ENCODE measurements at places on chromosomes 6 and 20. TPM values are rescaled to one million over a fixed set of nuclear protein-coding genes. Genes with fewer than 3 reads are reported as not detected.

GRCh38 chr6:141463237-141463977 lies 669.3 kb upstream of the GJE1 start:
- peak; percentile 18 for DNase-seq

DNA sequence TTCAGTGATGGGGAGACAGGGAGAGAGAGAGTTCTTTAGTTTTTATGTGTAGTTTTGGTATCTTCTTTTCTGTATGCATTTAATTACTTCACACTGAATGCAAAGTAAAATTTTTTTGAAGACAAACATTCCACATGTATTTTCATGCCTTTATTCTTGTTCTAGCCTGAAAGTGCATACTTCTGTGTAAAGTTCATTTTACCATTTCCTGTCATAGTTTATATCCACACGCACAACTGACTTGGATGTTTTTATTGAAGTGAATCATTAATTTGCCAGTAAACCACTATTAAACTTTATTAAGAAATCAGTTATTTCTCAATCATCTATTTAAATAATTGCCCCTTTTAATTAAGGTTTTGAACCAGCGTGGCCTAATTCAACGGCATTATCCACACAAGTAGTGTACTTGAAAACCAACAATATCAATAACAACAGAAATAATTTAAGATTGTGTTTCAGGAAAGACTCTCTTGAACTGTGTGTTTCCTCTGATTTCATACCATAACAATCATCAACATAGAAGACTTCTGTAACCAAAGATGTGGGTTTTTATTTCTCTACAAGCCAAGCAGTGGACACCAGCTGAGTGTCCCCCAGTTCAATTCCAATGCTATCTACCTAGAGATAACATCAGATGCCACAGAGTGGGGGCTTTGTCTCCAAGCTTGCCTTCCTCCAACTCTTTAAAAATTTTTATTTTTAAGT lies 512.7 kb upstream of the JAG1 start:
- DNase-seq: no peak

DNA sequence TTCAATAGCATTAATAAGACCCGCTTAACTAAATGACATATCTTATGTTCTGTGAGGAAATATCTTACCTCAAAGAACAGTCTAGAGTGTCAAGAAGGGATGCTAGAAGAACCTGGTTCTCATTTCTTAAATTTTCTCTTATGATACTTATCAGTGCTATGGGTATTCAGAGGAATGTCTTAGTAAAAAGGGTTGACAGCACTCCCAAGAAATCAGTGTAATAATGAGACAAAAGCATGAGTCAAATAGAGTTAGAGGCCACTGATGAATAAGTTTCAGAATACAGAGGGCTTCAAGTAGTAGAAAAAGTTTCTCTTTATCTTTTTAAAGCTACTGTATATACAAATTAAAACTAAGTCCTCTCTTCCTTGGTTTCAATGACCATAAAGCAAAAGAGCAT lies 242.8 kb downstream of the GJA1 start:
- DNase-seq: no peak

Gene LPA
- not detected for total RNA-seq

DNA sequence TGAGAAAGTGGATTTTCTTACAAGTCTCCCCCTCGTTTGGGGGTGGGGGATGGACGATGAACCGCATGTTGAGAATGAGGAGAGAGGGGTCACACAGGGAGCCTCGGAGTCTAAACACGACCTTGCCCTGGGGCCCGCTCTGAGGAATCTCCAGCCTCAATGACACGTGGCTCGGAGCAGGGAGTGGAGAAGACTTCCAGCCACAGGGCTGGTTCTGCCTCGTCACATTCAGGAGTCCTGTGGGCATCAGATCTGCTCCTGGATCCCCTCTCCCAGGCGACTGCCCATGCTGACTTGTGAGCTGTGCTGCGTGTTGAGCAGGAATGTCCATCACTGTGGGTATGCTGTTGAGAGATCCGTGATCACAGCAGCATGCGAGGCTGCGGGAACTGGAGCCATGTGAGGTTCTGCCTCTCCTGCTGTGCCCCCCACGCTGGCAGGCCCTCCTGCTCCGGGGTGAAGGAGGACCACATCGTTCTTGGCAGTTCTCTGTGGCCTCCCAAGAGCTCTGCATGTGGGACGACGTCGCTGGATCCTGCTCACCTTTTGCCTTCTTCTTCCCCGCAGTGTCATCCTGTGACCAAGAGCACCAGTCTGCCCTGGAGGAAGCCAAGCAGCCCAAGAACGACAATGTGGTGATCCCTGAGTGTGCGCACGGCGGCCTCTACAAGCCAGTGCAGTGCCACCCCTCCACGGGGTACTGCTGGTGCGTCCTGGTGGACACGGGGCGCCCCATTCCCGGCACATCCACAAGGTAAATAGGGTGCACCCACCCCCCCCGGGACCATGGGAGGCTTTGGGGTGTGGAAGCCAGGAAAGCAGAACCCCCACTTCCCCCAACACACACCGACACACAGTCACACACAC lies 157.5 kb downstream of the SMOC2 start:
- no peak for DNase-seq

Measured in SJSA1 (cell line).